ENCODE measurements at places on chromosomes 4 and X.

DNA sequence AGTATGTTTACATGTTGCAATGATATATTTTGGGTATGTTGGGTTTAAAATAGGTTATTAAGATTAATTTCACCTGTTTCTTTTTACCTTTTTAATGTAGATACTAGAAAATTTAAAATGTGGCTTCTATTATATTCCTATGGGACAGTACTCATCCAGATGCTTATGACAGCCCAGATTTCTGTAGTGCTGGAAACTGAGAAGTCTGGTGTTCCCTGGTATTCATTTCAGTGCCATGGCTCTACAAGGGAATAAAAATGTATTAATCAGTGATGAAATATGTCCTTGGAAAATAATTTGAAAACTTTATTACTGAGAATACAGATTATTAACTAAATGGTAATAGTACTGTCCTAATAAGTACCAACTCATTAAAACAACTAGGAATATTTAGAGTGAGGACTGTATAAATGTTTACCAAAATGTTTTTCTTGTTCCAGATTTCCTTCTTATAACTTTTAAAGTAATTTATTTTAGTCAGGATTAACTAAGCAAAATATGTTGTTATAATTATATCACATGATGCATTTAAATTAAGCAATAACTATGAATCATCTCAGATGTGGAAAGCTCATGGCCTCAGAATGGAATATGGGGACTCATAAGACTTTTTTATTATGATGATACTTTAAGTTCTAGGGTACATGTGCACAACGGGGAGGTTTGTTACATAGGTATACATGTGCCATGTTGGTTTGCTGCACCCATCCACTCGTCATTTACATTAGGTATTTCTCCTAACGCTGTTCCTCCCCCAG is 25.3 kb downstream of the ARHGAP24 start:
- no peak for DNase-seq

- no peak for DNase-seq
These were observed 3.0 kb upstream of the NDP start for GRCh38 chrX:43976205-43976604.

GRCh38 chr4:77124576-77124975 is 32.4 kb upstream of the CCNG2 start:
- DNase-seq = no peak

- DNase-seq = peak; percentile 45
These were observed 45.9 kb upstream of the PGM2 start for GRCh38 chr4:37780444-37781130.

DNA sequence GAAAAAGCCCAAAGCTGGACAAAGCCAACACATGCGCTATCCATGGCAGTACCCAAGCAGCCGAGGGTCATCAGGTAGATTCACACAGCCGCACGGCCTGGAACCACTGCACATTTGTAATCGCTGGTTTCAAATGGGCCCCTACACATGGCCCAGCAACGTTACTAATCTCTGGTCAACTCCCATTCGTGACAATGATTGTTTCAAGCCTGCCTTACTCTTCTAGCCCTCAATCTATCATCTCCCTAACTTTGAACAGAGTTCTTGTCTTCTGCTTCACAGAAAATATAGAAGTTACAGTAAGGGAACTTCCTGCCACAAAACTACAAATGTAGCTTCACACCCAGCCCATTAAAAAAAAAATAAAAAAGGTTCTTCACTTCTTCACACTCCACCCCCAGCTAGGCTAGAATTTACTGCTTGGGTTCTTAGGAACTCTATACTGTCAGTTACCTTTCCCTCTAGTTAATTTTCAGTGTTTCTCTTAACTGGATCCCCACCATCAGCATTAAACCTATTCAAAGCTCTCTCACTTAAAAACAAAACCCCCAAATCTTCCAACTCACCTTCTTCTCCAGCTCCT is 24.2 kb downstream of the CASP3 start:
- no peak for DNase-seq
